ENCODE measurements at places on chromosomes 11 and 22.

GRCh38 chr11:110358336-110358735, 61.9 kb upstream of the RDX start:
- DNase-seq, result no peak

- DNase-seq, result no peak
These were observed 4.4 kb downstream of the APOL1 start for GRCh38 chr22:36257308-36257707.

- DNase-seq, result no peak
These were observed 792.6 kb upstream of the RAG2 start for GRCh38 chr11:37390576-37391083.

- DNase-seq, result no peak
These were observed 3.8 kb upstream of the MARK2 start for GRCh38 chr11:63835158-63835545.

GRCh38 chr11:11178671-11179638, 174.1 kb downstream of the CSNK2A3 start:
- DNase-seq, result no peak

DNA sequence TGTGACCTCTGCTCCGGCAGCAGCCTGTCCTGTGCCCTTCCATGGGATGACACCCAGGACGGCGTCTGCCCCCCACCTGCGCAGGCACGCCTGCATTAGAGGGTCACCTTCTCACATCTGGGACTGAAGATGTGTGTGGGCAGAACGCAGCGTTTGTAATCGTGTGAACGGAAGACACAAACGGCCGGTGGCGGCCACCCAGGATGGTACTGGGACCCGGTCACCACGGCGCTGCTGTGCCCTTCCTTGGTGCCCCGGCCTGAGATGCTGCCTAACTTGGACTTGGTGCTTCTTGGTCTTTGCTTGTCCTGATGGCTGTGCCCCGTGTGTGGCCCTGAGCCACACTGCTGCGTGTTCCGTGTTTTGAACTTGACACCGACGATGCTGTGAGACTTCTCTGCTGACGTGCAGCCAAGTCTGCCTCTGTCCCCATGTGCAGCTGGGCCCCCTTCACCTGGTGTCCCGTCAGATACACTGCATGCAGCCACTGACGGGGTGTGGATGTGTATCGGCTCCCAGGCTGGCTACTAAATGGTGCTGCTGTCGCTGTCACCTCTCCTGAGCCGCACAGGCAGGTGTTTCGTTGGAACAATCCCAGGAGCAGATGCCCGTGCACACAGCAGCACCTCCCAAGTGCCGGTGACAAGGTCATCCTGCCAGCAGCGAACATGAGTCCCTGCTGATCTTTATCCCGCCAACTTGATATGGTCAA, 21.4 kb downstream of the YPEL1 start:
- no peak for DNase-seq

GRCh38 chr11:115271643-115272042, 232.6 kb downstream of the CADM1 start:
- no peak for DNase-seq

GRCh38 chr11:73275381-73275750, 3.2 kb downstream of the P2RY6 start:
- no peak for DNase-seq

- DNase-seq, result no peak
These were observed 57.6 kb downstream of the RNF169 start for GRCh38 chr11:74806267-74806666.

DNA sequence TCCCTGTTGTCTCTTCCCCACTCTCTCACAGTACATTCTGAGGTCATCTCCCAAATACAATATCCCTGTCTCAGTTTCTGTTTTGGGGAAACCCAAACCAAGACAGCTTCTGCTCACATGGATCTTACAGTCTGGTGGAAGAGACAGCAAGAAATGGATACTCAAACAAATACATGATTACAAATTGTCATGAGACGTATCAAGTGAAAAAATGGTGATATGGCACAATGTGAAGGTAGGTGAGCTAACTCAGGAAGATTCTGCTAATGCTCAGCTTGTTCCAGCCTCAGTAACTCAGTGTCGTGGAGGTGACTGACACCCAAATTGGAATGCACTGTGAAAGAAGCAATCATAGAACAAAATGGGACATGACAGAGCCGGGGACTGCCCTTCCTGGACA, 68.3 kb downstream of the CHST1 start:
- no peak for DNase-seq

- DNase-seq, result no peak
These were observed 1.4 kb downstream of the OSM start for GRCh38 chr22:30265131-30265720.

DNA sequence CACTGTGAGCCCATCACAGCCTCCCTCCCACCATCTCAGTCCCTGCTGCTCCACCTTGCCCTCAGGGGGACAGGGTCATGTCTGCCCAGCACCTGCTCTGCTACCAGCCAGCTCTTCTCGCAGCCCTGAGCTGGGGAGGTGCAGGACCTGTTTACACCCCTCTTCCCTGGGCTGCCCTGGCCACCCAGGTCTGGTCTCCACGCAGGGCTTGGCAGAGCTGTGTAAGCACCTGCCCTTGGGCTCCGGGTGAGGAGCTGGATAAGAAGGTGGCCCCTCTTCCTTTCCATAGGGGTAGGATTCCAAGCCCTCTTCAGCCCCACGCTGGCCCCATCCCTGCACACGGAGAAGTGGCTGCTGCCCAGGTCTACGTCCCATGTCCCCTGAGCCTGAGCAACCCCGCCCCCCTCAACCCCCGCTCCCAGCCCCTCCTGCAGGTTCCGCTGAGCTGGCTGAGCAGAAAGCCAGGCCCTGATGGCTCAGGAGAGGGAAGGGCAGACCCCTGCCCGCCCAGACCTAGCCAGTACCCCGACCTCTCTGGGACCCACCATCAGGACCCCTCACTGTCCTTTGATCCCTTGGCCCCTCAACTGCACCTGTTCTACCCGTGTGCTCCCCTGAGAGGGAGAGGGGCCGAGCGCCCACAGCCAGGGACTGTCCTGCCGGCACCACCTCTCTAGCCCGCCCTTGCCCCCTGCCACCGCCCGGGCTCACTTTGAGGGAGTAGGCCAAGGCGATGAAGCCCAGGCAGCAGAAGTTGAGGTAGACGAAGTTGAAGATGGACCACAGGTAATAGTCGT, 3.2 kb downstream of the IFITM10 start:
- DNase-seq, result no peak

GRCh38 chr11:64875369-64876228, 2.8 kb downstream of the EHD1 start:
- no peak for DNase-seq

GRCh38 chr11:75820645-75821044, 5.6 kb downstream of the UVRAG start:
- DNase-seq, result no peak

GRCh38 chr11:71210861-71211260, 41.5 kb downstream of the SHANK2 start:
- no peak for DNase-seq

DNA sequence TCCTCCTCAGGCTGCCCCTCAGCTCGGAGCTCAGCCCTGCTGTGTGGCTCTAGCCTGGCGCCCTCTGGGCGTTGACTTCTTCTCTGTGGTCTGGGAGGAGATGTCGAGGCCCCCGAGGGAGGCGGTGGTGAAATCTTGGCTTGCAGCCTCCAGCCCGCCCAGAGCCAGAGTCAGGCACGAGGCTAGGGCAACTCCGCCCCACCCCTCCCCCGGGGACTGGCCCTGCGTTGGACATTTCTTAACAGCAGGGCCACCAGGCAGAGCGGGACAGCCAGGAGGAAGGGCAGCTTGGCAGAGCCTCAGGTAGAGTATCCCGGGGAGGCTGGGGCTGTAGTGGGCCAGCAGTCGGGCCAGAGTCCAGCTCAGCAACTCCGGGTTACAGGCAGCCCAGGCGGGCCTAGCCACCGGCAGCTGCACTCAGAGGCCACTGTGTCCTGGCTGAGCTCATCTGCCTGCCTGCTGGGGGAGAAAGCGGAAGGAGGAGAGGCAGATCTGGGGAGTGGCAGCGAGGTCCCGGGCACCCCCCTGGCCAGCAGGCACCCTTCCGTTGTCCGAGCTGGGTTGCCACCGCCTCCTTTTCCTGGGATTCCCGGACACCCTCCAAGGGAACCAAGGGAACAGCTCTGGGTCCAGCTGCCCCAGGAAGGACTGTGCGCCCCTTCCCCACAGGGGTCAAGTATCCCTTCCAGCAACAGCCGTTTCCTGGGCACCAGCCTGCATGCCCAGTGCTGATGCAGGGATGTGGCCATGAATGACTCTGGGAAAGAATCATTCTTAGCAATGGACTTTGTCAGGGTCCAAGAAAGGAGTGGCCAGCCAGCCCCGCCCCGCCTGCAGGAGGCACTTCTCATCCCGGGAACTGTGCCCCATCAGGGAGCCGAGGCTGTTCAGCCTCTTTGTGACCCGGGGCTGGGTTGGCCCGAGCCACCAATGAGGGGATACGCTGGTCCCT, at the start of gene ALDH3B1:
TSS of gene ALDH3B1 (plus strand) at position 238 of the 952 bp plus-strand sequence. CDS start 4,971 bp downstream, outside the sequence.
- no peak for DNase-seq

GRCh38 chr11:18294862-18295261, 27.1 kb downstream of the HPS5 start:
- no peak for DNase-seq

GRCh38 chr11:45089676-45090499, 56.6 kb upstream of the PRDM11 start:
- DNase-seq, result no peak

- DNase-seq, result no peak
These were observed 10.6 kb downstream of the PLET1 start for GRCh38 chr11:112249871-112250610.

DNA sequence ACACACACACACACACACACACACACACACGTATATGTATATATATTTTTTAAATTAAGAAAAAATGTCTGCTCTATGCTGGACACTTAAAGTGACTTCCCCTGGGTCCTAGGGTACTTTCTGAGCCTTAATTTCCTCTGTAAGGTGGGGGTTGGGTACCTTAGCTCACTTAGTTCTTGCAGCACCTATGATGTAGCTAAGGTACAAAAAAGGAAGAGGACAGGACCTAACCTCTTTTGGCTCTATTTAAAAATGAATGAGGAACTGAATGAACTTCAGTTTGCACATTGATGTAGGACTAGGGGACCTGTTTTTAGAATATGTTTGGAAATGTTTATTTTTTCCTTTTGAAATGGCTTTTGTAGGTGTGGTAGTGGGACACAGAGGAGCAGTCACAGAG, 11.1 kb downstream of the SREBF2 start:
- DNase-seq, result no peak

DNA sequence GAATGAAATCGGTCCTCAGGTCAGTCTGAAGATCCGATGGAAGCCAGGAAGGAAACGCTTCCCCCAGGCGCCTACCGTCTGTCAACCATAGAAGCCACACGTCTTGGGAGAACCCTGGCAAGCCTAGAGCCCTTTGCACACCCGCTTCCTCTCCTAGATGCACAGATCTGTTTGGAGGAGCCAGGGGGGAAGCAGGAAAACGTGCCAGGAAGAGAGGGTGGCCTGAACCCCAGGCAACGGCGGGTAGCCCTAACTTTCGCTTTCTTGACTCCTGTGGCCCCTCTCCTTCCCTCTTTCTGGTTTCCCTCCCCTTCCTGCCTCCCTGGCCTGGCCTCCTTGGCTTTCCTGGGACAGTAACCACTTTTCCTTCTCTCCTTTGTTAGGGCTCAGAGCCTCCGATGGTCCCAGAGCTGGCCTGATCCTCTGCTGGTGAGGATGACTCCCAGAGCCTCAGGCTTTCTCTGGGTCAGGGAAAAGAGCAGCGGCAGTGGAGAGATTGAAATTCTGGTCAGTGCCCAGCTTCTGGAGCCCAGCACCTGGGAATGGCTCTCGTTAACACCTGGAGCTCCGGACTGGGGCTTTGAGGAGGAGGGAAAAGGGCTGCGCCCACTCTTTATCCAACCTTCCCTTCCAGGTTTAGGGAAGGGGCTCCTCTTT, 2.1 kb downstream of the FXYD6 start:
- DNase-seq, result no peak

DNA sequence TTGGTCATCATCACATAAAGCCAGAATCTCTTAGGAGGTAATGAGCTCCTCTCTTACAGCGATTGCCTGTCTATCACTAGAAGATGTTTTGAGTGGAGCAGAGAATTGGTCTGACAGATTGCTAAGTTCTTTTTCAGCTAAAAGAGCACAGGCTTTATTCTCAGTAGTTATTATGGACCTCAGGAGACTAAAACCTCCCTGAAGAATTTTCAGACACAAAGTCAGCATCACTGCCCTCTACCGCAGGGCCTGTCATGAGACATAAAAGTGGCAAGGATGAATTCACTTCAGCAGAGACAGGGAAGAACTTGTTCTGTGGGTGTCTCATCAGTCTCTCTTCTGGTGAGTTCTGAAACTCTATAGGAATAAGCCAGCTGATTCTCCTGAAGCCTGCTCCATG, at the start of gene OR51I2:
TSS of gene OR51I2 (plus strand) at position 301 of the 400 bp plus-strand sequence. CDS start 4,166 bp downstream, outside the sequence.
- no peak for DNase-seq

DNA sequence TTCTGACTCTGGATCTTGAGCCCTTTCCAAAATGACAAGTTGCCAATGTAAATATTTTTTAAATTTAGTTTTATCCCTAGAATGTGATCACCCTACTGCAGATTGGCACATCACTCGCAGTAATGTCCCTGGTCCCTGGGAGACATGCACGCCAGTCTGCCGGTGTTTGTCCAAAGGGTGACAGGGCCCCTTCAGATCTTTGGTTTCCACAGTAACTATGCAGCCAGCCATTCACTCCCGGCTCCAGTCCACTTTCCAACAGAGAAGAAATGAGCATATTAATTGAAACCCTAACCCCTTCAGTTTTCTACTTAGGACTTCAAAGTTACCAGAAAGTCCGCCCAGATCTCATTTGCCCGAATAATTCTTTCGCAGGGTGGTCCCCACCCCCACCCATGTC, 25.8 kb upstream of the RASSF10 start:
- DNase-seq, result no peak

GRCh38 chr11:93515441-93516025, 27.7 kb downstream of the SMCO4 start:
- DNase-seq, result no peak

DNA sequence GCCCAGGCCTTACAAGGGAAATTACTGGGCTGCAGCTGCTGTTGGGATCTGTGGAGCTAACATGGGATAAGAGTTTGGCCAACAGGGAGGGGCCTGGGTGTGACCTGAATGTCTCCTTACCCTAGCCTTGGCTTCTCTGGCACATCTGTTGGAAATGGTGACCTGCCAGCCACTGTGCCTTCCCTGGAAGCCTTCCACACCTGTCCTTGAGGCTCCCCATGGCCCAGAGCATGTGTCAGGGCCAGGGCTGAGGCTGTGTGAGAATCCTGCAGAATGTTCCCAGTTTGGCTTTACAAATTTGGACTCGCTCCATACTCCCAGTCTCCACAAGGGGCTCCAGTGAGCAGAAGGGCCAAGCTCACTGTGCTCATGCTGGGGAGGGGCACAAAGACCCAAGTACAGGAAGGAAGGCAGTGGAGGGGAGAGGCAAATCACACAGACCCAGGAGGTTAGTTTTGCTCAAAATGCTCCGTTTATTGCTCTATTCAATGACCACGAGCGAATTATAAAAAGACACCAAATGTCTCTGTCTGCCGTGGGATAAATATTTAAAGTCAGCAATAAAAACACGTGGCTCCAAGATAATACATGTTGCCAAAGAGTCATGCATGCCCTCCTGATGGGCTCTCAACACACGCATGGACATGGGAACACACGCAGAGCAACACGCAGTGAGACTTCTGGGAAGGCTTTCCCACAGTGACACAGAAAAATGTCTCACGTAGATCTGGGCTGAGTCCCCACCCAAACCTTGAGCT, 1.7 kb upstream of the IGSF22 start:
- DNase-seq, result peak; percentile 52
